Activated naive CD8-positive, alpha-beta T cell treated with anti-CD3 and anti-CD28 coated beads for 36 hours (primary cell): ENCODE measurements at places on chromosomes 6 and 20. TPM values are rescaled to one million over a fixed set of nuclear protein-coding genes. Genes with fewer than 3 reads are reported as not detected.

DNA sequence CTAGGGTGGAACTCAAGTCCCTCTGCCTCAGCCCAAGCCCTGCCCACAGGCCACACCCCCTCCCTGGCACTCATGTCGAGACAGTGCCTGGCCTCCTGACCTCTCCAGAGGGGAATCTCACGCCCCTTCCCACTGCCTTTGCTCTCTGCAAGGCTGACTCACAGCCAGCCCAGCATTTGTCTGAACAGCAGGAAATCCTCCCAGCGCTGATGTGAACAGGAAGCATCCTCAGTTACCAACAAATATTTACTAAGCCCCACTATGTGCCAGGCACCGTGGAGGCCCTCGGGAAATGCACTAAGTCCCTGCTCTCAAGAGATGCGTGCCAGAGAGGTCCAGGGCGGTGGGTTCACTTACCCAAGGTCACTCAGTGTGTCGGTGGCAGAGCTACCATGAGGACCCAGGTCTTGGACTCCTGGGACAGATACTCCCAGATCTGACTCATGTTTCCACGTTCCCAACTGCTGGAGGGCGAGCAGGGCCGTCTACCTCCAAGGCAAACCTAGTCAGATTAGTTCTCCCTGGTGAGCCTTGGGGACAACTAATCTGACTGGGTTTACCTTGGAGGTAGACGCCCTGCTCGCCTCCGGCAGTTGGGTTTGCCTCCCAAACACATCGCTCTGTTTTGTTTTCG is 7.8 kb downstream of the ADA start:
- peaks cover 14% of the 10 kb centered on the region for H3K36me3 ChIP-seq
- H3K4me1 ChIP-seq, result peaks cover 68% of the 10 kb centered on the region
- peak overlapping the region; percentile 82 for H3K27ac ChIP-seq
- H3K27me3 ChIP-seq, result no peaks in the 10 kb centered on the region
- DNase-seq, result peak; percentile 27

IL20RA gene
- not detected for total RNA-seq

- no peak overlapping the region for H3K27ac ChIP-seq
- H3K4me3 ChIP-seq, result no peak overlapping the region
- H3K36me3 ChIP-seq, result no peaks in the 10 kb centered on the region
- DNase-seq, result no peak
Measured at GRCh38 chr6:32371229-32371628, 474 bp downstream of the TSBP1 start.

LRRN4 gene
- total RNA-seq, result not detected

DNA sequence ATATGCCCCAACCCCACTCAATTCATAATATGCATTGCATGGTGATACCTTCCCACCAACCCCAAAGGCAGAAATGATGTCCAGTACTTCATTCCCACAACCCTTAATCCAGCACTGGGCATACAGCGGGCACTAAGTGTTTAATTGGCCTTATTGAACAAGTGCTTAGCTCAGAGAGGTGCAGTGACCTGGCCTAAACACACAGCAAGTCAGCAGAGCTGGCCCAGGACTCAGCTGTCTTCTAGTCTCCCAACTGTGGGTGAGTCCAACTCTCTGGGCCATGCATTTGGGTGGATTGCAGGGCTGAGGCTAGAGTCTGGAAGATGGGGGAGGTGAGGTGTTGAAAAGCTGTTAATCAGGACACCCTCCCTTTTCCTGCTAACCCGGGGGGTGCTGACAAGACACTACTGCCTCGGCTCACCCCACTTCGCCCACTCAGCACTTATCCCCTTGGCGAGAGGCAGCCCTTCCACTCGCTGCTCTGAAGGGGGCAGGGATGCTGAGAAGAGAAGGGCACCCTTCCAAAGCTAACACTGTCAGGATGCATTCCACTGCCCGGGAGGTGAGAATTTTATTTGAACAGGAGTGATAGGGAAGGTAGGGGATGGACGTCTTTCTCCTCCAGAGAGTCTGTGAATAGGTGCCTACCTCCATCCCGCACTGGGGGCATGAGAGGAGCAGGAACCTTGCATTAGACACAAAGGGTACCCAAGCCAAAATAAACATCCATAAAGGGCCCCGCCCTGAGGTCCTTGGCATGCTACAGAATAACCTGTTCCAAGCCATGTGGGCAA is 14.2 kb downstream of the KCNK5 start:
- peaks cover 32% of the 10 kb centered on the region for H3K36me3 ChIP-seq
- H3K27ac ChIP-seq, result no peak overlapping the region
- DNase-seq, result no peak

GRCh38 chr6:39166912-39167290 is 51.9 kb upstream of the SAYSD1 start:
- no peak overlapping the region for H3K27ac ChIP-seq
- peaks cover 9% of the 10 kb centered on the region for H3K4me1 ChIP-seq
- H3K27me3 ChIP-seq, result no peaks in the 10 kb centered on the region
- no peak overlapping the region for H3K4me3 ChIP-seq

DNA sequence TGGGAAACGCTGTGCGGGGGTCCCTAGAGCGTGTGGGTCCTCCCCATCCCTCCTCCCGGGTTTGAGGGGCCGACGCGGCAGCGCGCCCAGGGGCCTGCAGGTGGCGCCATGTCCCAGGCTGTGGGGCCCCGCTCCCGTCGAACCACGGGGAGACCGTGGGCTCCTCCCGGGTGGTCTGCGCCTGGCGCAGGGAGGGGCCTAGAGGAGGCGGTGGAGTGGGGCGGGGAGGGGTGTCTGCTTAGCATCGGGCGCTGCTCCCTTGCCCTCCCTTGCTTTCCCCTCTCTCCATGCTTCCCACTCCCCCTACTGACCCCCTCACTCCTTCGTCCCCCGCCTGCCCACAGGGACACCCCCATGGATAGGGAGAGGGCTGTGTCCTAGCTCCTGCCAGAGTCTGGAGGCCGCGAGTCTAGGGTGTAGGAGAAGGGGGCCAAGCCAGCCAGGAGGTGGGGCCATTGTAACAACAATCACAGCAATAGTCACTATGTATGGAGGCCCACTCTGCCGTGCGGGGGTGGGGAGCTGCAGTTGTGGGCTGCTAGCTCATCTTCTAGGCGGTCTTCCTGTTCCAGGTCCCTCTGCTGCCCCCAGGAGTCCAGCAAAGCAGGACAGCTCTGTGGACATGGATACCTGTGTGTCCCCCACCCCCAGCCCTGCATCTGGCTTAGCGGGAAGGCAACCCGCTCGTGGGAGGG is 51.7 kb downstream of the CHMP4B start:
- DNase-seq, result peak; percentile 60
- no peak overlapping the region for H3K4me3 ChIP-seq
- H3K27me3 ChIP-seq, result no peaks in the 10 kb centered on the region
- peaks cover 8% of the 10 kb centered on the region for H3K36me3 ChIP-seq
- no peak overlapping the region for H3K27ac ChIP-seq
- peaks cover 18% of the 10 kb centered on the region for H3K4me1 ChIP-seq

CRISP3 gene
- not detected for total RNA-seq

- H3K4me1 ChIP-seq, result peaks cover 19% of the 10 kb centered on the region
- H3K36me3 ChIP-seq, result peaks cover 3% of the 10 kb centered on the region
- H3K27me3 ChIP-seq, result no peaks in the 10 kb centered on the region
- H3K4me3 ChIP-seq, result no peak overlapping the region
Measured at GRCh38 chr6:11902527-11902926, 109.6 kb upstream of the HIVEP1 start.

GRCh38 chr6:168013250-168013915 is 15.9 kb downstream of the KIF25 start:
- no peaks in the 10 kb centered on the region for H3K4me1 ChIP-seq
- H3K36me3 ChIP-seq, result no peaks in the 10 kb centered on the region
- peaks cover 6% of the 10 kb centered on the region for H3K27me3 ChIP-seq
- H3K27ac ChIP-seq, result no peak overlapping the region

GRCh38 chr20:63121246-63121645 is 94.7 kb downstream of the YTHDF1 start:
- H3K4me3 ChIP-seq, result no peak overlapping the region
- H3K27ac ChIP-seq, result no peak overlapping the region
- no peaks in the 10 kb centered on the region for H3K36me3 ChIP-seq
- H3K4me1 ChIP-seq, result no peaks in the 10 kb centered on the region
- H3K27me3 ChIP-seq, result peaks cover 4% of the 10 kb centered on the region
- no peak for DNase-seq

DNA sequence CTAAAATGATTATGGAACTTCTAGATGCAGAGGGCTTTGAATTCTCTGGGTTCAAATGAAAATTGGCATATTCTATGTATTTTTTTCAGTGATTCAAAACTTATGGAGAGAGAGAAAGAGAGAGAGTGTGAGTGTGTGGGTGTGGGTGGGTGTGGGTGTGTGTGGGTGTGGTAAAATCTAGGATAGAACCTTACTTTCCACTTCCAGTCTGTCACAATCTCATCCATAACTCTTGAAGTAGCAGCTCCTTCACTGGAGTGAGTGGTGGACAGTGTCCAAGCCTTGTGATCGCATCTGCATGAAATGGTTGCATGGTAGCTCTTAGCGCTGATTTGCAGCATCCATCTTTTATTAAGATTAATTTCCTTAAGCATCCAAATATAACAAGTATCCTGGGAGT is 37.7 kb downstream of the ADGB start:
- H3K27me3 ChIP-seq, result peaks cover 13% of the 10 kb centered on the region
- DNase-seq, result no peak
- no peaks in the 10 kb centered on the region for H3K36me3 ChIP-seq
- H3K27ac ChIP-seq, result no peak overlapping the region
- H3K4me1 ChIP-seq, result no peaks in the 10 kb centered on the region

- H3K27ac ChIP-seq, result no peak overlapping the region
- no peak overlapping the region for H3K4me3 ChIP-seq
- H3K27me3 ChIP-seq, result peaks cover 4% of the 10 kb centered on the region
- DNase-seq, result no peak
- H3K36me3 ChIP-seq, result no peaks in the 10 kb centered on the region
Measured at GRCh38 chr6:125700581-125701353, 48.7 kb upstream of the HEY2 start.

IYD gene
- not detected for total RNA-seq

DNA sequence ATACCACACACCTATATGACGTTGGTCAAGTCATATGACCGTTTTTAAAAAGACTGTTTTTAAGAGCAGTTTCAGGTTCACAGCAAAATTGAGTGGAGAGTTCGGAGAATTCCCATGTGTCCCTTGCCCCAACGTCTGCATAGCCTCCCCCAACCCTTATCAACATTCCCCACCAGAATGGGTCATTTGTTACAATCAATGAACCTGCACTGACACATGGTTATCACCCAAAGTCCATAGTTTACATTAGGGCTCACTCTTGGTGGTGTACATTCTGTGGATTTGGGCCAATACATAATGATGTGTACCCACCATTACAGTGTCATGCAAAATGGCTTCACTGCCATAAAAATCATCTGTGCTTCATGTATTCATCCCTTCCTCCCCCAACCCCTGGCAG is 52.0 kb downstream of the ZBTB2 start:
- H3K4me1 ChIP-seq, result peaks cover 3% of the 10 kb centered on the region
- H3K36me3 ChIP-seq, result no peaks in the 10 kb centered on the region
- H3K4me3 ChIP-seq, result no peak overlapping the region
- H3K27ac ChIP-seq, result no peak overlapping the region
